CD4-positive, alpha-beta T cell (primary cell): ENCODE measurements at places on chromosomes 1 and 21.

- DNase-seq, result no peak
These were observed 111.8 kb upstream of the USH2A start for GRCh38 chr1:216535059-216535458.

- no peak for DNase-seq
These were observed 29.4 kb upstream of the LRRN2 start for GRCh38 chr1:204714861-204715511.

GRCh38 chr1:224256640-224257039 is 73.3 kb downstream of the NVL start:
- DNase-seq, result no peak

DNA sequence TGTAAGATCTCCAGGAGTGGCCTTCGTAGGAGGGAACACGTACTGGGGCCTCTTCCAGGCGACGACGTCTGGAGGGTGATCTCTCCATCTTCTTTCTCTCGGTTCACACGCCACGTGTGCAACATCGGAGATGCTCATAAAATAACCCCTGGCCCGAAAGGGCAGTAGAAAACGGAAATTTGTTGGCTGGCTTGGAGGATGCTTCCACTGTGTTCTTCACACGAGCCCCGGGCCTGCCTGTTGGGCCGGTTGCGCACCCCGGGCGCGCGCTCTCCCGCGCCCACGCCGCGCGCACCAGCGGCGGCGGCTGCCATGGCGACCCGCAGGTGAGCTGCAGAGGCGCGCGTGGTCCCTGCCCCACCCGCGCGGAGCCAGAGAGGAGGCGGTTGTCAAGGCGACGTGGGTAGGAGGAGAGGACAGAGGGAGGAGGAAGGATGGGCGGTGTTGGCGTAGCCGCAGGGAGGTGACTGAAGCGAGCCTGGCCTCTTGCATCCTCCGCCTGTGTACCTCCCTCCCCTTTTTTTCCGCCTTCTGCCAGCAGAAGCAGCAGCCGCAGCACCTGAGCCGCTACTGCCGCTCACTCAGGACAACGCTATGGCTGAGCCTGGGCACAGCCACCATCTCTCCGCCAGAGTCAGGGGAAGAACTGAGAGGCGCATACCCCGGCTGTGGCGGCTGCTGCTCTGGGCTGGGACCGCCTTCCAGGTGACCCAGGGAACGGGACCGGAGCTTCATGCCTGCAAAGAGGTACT is at the start of gene ELAPOR1:
Gene ELAPOR1, plus strand, starts transcription at position 526 of the 752 bp plus-strand sequence. Its CDS starts 69 bp downstream, at position 595.
- DNase-seq, result peak; percentile 80

DNA sequence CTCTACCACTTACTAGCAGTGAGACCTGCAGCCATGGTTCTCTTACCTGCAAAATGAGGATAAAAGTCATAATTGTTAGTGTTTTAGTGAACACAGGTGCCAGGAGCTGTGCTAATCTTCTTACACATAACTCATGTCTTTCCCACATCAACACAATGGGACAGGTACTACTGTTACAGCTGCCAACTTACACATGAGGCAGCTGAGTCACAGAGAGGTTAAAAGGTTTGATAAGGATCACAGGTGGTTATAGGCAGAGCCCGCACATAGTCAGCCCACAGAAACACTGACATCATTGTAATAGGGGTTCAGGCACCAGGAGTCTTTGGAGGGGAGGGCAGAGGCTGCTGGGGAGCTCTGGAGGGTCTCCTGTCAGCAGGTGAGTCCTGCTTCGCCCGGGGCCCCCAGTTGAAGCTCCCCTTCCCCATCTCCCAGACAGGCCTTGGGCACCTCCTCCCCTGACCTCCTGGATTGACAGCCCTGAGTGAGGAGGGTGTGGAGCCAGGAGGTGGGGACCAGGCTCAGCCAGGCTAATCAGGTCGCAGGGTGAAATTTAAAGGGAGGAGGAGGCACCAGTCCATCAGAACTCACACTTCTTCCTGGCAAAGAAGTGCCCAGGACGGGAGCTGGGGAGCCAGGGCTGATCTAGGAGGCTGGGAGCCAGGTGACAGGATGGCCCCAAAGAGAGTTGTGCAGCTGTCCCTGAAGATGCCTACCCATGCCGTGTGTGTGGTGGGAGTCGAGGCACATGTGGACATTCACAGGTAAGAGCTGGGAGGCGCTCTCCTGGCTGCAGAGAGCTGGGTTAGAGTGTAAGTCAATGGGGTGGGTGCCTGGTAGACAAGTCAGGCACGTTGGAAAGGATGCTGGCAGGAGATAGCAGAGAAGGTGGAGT is at the start of gene PADI1:
Gene PADI1, plus strand, starts transcription at position 583 of the 895 bp plus-strand sequence. Its CDS starts 90 bp downstream, at position 673.
- DNase-seq, result no peak

GRCh38 chr1:5776035-5776550 is 216.1 kb downstream of the NPHP4 start:
- DNase-seq, result no peak
